Umbilical cord (tissue), 2 donors: ENCODE measurements at places on chromosomes 2 and 18.

- peak; percentile 5 for DNase-seq
Measured at GRCh38 chr2:82790206-82791021, 1668.7 kb downstream of the SUCLG1 start.

DNA sequence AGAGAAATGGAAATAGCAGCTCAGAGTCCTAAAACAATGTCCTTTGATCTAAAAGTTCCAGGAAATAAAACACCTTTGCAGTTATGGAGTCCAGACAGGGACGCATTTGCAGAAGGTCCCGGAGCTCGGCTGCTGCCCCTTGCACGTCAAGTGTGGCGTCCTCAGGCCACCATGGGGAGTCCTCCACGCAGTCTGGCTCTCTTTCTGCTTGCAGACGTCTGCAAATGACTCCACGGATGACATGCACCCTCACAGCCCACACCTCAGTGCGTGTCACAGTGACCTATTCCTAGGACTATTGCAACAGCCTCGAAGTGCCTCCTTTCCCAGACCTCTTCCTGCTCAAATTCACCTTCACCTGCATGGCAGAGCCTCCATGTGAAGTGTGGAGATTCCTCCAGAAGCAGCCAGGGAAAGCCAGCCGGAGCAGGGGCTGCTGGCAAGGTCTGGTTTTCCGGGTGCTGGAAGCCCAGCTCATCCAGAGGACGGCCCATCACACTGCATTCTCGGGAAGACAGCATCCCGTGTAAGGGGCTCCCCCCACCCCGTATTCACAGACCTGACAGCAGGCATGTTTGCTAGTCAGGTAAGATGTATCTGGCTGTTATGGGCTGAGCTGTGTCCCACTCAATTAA is 137.7 kb downstream of the ASB1 start:
- no peak for DNase-seq

DNA sequence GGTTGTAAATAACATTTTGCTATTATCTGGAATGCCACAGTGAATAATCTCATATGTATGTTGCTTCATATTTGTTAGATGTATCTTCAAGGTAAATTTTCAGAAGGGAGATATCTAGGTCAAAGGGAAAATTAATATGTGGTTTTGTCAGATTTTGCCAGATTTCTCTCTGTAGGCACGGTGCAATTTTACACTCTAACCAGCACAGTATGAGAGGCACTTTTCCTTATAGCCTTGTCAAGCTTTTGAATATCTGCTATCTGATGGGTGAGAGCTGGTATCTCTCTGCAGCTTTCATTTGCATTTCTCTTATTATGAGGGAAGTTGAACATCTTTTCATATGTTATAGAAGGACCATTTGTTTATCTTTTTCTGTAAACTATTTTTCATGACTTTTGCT is 175.7 kb upstream of the PGAP1 start:
- DNase-seq: no peak

- no peak for DNase-seq
Measured at GRCh38 chr18:41096504-41096903, 858.5 kb upstream of the PIK3C3 start.

DNA sequence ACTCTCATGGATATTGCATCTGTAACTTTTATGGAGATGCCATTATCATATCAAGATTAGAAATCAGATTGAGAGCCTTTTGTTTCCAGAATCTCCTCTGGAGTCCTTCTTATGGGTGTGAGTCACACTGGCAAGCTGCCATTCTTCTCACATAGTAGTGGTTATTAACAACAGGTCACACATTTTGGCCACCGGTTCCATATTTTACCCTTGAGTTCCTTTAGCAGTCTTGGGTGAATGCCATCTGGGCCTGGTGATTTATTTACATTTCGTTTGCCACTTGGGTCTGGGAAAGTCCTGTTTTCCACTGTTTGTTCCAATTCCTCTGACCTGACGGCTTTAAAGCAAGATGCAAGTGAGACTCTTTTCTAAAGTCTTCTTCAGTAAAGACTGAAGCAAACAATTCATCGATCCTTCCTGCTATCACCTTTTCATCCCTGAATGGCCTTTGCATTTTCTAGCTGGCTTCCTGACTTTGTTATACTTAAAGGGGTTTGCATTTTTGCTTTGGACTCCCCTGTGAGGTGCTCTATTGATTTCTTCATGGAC is 80.5 kb upstream of the CAVIN2 start:
- peak; percentile 41 for DNase-seq

DNA sequence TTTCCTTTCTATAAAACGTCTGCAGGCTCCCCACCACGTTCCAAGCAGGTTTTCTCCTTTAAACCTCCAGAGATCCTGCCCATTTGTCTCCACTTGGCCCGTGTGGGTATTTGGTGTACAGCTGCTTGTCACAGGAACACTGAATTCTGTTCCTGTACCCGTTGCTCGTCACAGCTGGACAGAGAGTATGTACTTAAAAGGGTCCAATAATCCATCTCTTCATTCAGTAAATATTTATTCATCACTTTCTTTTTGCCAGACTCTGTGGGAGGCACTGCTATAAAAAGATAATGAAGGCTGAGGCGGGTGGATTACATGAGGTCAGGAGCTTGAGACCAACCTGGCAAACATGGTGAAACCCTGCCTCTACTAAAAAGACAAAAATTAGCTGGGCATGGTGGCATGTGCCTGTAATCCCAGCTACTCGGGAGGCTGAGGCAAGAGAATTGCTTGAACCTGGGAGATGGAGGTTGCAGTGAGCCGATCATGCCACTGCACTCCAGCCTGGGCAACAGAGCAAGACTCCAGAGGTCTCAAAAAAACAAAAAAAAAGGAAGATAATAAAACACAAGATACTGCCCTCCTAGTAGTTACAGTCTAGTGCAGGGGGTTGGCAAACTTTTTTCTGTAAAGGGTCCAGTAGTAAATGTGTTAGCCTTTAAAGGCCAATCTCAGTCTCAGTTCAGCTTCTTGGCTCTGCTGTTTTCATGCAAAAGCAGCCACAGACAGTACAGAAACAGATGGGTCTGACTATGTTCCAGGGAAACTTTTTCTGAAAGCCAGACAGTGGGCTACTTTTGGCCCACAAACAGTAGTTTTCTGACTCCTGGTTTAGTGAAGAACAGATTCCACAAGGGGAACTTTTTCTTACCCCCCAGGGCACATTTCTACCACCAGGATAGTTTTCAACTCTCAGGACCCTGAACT is 309.9 kb upstream of the RAB12 start:
- DNase-seq: no peak

GRCh38 chr2:25537526-25537925 is 135.9 kb downstream of the DTNB start:
- DNase-seq: no peak

DNA sequence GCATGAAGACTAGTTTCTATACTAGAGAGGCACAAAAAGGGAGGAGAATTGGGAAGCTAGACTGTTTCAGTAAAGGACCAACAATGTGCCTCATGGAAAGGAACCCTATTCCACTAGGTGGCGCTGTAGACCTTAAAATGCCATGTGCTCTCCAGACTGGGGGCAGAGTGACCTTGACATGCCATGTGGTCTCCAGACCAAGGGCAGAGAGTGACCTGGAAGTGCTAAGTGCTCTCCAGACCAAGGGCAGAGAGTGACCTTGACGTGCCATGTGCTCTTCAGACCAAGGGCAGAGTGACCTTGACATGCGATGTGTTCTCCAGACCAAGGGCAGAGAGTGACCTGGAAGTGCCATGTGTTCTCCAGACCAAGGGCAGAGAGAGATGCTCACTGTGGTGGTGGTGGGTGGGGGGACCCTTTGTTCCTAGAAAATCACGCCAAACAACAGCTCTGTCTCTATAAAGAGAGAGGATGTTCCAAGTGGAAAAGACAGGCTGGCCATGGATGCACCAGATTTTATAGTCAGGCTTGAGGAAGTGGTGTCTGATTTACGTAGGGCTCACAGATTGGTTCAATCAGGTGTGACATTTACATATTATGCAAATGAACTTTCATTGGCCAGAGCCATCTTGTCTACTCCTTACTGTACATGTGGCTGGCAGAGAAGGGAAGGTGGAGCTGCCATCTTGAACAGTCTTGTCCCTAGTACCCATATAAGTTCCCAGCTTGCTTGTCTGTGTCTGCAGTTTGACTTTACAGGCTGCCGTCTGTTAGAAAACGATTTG is 344.0 kb upstream of the DDX18 start:
- peak; percentile 7 for DNase-seq

GRCh38 chr2:207416111-207416510 is 113.7 kb upstream of the CREB1 start:
- no peak for DNase-seq

GRCh38 chr2:207502577-207503198 is 27.1 kb upstream of the CREB1 start:
- no peak for DNase-seq

DNA sequence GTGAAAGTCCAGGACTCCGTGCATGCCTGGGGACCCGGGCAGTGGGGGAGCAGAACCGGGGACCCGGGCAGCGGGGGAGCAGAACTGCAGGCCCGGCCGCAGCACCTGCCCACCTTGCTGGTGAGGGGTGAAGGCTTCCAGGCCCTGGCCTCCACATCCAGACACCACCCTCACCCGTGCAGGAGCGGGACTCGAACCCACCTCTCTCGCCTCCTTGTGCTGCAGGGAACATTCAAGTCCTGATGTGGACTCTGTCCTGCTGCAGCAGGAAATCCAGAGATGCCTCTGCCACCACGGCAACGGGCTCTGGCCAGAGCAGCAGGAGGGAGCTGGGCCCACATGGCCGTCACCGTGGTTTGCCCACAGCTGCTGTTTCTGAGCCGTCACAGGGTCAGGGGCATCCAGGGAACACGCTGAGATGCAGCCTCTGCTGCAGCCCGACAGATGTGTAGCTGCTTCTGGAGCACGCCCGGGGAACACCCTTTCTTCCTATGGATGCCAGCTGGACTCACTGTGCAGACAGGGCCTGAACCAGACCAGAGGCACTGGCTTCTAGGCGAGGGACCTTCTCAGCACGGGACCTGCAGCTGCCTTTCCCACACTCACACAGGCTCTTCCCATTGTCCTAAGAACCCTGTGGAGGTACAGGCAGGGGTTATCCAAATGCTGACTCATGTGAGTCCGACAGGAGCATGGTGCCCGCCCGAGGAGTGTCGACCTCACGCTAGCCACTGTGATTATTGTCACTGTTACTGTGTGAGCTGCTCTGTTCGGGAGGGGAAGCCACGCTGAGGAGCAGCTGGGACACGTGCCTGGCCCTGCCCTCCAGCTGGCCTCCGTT is 89.2 kb upstream of the CTDP1 start:
- peak; percentile 22 for DNase-seq

GRCh38 chr2:78993518-78994148 is 31.9 kb upstream of the REG3G start:
- no peak for DNase-seq

- no peak for DNase-seq
Measured at GRCh38 chr2:1803217-1804110, 59.1 kb upstream of the PXDN start.

- DNase-seq: peak; percentile 56
Measured at GRCh38 chr2:239465017-239466001, 64.5 kb upstream of the HDAC4 start.

- DNase-seq: no peak
Measured at GRCh38 chr2:112829961-112830681, 6.5 kb downstream of the IL1B start.

GRCh38 chr18:478681-479080 is 21.8 kb downstream of the COLEC12 start:
- no peak for DNase-seq

- no peak for DNase-seq
Measured at GRCh38 chr2:197212344-197213262, 98.0 kb downstream of the ANKRD44 start.

- no peak for DNase-seq
Measured at GRCh38 chr2:70902067-70902442, 33.6 kb upstream of the ATP6V1B1 start.

DNA sequence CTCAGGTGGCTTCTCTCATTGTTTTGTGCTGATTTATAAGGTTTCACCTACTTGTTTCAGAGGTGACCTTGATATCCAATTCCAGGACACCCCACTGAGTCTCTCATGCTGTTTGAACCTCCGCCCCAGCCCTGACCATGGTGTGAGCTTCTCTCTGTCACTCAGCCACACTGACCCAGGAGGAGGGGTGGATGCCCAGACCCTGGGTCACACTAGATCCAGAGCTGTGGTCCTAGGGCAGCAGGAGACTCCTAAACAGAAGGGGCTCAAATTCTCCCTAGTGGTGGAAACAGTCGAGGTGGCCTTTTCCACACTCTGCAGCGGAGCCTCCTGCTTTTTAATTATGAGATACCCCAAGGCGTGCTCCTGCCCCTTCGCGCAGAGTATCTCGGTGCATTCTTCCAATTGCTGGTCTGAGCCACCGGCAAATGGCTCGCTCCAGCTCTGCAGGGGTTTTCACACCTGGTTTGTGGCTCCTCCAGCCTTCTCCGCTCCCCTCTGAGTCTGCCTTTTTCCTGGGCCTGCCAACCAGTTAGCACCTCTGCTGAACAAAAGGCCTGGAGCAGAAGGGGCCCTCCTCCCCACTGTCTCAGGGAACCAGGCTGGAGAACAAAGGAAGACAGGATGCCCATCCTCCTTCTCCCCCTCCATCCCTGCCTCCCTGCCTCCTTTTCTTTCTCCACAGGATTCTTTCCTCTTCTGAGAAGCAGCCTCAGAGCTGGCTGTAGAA is 147.3 kb upstream of the SPRED2 start:
- no peak for DNase-seq

DNA sequence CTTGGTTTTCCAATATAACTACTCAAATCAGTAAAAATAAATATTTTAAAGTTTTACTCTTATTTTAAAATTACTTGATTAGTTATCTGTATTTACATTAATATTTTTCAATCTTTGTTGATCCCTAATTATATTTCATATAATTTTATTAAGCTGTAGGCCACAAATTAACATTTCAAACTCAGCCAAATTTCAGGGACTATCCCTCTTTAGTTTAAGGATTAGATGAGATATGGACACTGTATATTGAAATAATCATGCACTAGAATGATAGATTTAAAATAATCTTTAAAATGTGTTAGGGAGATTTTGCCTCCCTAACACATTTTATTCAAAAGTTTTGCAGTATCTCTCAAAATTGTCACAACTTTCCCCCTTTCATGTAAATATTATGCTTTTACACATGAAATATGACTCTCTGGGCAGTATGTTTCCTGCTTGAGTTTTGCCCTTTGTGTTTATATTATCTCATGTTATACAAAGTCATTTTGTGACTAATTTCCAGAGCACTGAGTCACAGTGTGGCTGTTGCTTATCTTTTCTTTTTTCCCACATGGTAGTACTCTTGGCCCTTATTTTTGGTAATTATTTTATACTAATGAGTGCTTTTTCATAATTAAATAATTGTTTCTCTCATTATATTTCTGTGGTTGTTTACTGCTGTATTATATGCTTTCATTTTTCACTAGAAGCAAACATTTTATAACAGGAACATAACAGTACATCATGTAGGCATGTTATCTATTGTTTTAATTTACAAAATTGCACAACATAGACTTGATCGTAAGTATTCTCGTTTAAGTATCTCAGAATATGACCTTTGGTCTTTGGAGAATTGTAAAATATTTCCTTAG is 1.2 kb downstream of the TFPI start:
- DNase-seq: peak; percentile 60

- peak; percentile 74 for DNase-seq
Measured at GRCh38 chr18:65352186-65352585, 398.6 kb upstream of the CDH7 start.

DNA sequence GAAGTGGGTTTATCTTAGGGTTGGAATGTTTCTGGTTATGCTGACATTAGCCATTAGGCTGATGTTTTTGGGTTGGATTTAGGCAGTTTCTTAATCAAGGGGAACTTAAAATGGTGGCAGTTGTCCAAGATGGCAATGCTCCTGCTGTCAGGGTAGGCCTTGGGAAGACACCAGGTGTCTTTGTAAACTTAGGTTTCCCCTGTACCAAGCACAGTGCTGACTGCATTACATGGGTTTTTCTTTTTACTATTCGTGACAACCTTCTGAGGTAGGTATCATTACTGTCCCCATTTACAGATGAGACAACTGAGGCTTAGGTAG is 528 bp upstream of the ATG16L1 start:
- DNase-seq: no peak

- no peak for DNase-seq
Measured at GRCh38 chr2:42987112-42987922, 194.9 kb upstream of the HAAO start.
